Sciatic nerve (tissue), 2 donors: ENCODE measurements at places on chromosomes 1 and 21. TPM values are rescaled to one million over a fixed set of nuclear protein-coding genes. Genes with fewer than 3 reads are reported as not detected.

TMPRSS2 gene
- 0.49 TPM for total RNA-seq

GRCh38 chr1:9052272-9053049, 17.0 kb downstream of the SLC2A5 start:
- peak; percentile 12 for DNase-seq

DNA sequence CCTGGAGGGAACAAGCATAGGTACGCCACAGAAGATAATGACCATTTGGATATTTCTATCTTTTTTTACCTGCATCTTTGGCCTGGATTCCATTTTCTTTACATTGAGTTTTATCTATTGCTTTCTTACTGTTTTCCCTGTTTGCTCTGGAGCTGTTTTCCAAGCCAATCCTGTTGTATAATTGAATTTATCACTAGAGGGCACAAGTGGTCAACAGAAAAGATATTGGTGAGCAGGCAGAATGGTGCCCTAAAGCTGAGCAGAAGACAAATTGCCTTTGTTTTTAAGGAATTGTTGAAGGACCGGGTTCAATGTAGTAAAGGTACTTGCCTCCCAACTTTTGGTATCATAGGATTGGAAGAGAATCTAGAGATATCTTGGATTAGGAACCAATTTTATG, 152.8 kb downstream of the PPP1R12B start:
- DNase-seq: no peak

GRCh38 chr1:78836726-78837125, 169.8 kb downstream of the ADGRL4 start:
- DNase-seq: no peak

DNA sequence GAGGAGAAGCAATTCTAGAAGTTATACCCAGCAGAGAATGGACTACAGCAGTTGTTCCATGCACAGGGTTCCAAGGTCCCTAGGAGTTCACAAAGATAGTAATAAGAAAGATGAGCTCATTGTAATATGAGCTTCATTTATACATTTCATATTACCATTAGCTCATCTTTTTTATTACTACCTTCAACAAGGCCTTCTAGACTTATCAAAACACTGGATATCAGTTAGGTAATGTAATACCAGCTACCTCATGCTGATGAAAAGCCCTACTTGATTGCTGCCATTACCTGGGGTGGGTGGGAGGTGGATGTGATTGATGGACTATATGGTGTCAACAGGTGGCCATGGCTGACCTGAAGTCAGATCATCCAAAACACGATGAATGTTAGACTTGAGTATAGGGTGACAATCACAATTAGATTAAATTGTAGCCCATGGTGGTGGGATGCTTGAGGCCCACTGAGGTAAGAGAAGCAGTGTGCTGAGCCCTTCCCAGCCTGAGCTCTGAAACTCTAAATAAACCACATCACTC, 34.1 kb downstream of the SPATA46 start:
- DNase-seq: no peak

SLC35F3 gene
- total RNA-seq: not detected
